HT-29 (cell line): ENCODE measurements at places on chromosomes 2 and 18.
A peak's percentile ranks its signal among the peaks of the same experiment; 100 is the strongest.

DNA sequence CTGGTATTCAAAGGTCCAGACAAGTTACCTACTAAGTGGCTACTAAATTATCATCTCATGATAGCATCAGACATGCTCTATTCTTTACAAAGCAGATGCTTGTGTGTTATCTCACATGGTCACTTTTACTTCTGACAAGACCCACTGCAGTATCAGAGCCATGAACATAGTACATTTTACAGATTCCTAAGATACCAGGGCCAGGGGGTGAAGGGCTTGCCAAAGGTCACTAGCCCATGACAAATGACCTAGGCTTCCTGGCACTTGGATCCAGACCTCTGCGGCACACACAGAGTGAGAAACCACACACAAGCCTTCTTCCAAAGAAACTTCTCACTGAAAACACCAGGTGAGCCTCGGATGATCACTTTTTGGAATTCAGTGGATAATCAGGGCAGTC is 446.8 kb downstream of the EIPR1 start:
- DNase-seq: no peak

GRCh38 chr2:70854411-70854810 is 18.8 kb upstream of the CD207 start:
- DNase-seq: no peak

DNA sequence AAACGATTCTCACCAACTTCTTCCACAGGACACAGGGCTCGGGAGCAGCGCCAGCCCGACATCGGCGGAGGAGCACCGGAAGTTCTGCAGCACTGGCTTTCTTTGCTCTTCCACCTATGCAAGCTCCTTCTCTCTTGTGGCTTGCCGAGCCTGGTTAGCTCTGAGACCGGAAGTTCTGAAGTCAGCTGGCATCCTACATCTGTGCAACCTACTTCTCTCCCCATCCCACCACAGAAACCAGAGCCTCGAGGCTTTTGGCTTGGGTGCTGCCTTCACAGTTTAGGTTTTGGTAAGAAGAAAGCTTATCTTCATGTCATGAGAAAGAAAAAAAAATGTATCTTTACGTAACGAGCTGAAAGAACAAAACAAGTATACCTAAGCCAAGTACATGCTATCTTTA is 111.7 kb downstream of the ANKRD44 start:
- no peak for DNase-seq

DNA sequence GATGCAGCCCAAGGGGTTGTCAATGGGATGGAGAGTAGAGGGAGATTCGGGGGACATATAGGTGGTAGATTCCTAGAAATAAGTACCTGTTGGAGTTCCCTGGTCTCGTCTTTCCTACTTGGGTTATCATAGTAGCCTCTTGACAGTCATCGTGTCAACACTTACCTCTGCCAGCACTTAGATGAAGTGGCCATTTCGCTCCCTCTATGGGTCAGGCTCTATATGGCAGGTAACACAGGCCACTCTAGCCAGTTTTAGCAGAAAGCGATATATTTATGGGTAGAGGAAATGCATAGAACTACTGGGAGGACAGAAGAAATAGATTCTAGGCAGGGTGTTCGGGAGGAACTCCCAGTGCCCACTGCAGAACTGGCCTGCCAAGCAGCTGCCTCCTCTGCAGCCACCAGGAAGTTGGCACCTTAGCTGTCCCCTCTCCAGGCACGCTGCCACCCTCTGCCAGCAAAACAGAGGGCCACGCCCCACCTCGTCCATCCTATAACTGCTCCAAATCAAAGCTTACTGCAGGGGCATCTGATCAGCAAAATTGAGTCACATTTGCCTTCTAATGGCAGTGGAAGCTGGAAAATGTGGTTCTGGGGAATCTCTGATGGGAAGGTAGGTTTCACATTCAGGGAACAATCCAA is 181.3 kb downstream of the INSIG2 start:
- peak; percentile 69 for DNase-seq

- DNase-seq: no peak
Observed at GRCh38 chr2:135494917-135495316, 36.1 kb downstream of the ZRANB3 start.
